ENCODE measurements at places on chromosomes 5 and 9.

- no peak for DNase-seq
Observed at GRCh38 chr9:136416427-136416826, 6.0 kb downstream of the PMPCA start.

GRCh38 chr5:95958310-95959014, 3.2 kb downstream of the ELL2 start:
- no peak for DNase-seq

GRCh38 chr5:15993919-15994318, 185.7 kb downstream of the MARCHF11 start:
- DNase-seq: no peak

- DNase-seq: no peak
Observed at GRCh38 chr9:78030296-78030552, 1.4 kb downstream of the GNAQ start.

DNA sequence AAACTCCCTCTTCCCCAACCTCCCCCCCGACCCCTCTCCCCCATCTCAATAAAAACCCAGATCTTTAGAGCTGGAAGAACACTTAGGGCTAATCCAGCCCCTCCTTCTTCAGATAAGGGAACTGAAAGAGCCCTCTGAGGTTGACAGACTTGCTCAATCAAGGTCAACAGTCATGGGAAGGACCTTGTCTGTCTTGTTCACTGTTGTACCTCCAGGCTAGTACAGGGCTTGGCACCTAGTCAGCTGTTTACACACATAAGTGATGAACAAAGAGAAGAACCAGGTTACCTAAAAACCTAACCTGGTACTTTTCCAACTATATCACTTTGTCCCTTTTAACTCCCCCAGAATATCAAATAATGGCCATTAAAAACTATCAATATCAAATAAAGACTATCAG, 2.4 kb downstream of the TTC39B start:
- DNase-seq: no peak

DNA sequence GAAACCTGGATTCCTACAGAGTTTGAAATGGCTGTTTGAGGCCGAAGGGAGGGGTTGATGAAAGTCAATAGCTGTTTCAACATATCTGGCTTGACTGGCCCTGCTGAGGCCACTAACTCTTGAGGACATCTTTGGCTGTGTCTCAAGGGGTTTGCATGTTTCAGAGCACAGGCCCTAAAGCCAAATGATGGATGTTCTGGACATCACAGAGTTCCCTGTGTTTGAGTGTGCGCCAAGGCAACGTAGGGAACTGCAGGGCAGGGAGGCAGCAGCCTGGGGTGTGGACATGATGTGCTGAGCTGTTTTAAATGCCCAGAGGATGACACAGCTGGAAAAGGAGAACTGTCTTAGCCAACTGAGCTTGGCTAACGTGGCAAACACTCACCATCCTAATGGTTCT, 89.6 kb downstream of the RAPGEF1 start:
- DNase-seq: no peak

- DNase-seq: no peak
Observed at GRCh38 chr5:134714120-134714519, 24.2 kb upstream of the CAMLG start.

DNA sequence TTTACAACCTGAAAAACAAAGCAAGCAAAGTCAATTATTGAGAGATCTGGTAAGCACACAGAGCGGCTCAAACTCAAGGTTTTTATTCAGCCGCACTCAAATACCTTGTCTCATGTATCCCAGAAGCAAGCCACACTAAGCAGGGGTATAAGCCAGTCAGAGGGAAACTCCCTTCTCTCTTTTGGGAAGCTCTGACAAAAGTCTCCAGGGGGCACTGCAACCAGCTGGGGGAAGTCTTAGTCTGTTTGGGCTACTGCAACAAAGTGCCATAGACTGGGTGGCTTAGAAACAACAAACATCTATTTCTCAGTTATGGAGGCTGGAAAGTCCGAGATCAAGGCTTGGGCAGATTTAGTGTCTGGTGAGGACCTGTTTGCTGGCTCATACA, 246.0 kb downstream of the ENC1 start:
- DNase-seq: no peak

DNA sequence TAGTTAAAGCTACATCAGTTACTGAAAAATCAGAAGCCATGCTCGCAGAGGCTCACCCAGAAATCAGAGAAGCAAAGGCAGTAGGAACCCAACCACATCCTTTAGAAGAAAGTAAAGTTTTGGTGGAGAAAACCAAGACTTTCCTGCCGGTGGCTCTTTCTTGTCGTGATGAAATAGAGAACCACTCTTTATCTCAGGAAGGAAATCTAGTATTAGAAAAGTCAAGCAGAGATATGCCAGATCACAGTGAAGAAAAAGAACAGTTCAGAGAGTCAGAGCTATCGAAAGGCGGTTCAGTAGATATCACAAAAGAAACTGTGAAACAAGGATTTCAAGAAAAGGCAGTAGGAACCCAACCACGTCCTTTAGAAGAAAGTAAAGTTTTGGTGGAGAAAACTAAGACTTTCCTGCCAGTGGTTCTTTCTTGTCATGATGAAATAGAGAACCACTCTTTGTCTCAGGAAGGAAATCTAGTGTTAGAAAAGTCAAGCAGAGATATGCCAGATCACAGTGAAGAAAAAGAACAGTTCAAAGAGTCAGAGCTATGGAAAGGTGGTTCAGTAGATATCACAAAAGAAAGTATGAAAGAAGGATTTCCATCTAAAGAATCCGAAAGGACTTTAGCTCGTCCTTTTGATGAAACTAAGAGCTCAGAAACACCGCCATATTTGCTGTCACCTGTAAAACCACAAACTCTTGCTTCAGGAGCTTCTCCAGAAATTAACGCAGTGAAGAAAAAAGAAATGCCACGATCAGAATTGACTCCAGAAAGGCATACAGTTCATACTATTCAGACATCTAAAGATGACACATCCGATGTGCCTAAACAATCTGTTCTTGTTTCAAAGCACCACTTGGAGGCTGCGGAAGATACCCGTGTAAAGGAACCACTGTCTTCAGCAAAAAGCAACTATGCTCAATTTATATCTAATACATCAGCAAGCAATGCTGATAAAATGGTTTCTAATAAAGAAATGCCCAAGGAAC, 47.2 kb downstream of the CMYA5 start:
- no peak for DNase-seq

GRCh38 chr9:137160054-137160425, 9.8 kb downstream of the LRRC26 start:
- no peak for DNase-seq

- DNase-seq: no peak
Observed at GRCh38 chr5:111787006-111787405, 30.0 kb upstream of the NREP start.

DNA sequence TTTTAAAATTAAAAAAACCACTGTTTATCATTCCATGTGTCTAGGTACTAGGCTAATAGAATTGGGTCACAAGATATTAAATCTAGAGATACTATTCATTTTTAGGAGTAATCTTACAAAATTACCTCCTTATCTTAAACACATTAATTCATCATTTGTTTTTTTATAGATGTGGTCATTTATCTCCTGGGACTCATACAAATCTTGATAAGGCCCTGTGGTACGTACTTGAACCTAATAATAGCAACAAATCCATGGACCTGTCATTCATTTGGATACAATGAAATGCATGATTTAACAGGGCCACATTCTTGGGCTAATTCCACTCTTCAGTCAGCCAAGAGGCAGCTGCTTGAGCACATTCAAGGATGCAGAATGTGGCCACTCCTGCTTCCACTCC, 66.4 kb upstream of the MARCHF11 start:
- DNase-seq: no peak

- no peak for DNase-seq
Observed at GRCh38 chr5:81866994-81867393, 104.8 kb upstream of the ATG10 start.

GRCh38 chr5:78501411-78502352, 141.3 kb downstream of the SCAMP1 start:
- DNase-seq: no peak

Data from activated naive CD4-positive, alpha-beta T cell (primary cell).